ENCODE measurements at places on chromosomes 11 and 22. TPM values are rescaled to one million over a fixed set of nuclear protein-coding genes. Genes with fewer than 3 reads are reported as not detected.

TYR gene
- total RNA-seq = not detected

DNA sequence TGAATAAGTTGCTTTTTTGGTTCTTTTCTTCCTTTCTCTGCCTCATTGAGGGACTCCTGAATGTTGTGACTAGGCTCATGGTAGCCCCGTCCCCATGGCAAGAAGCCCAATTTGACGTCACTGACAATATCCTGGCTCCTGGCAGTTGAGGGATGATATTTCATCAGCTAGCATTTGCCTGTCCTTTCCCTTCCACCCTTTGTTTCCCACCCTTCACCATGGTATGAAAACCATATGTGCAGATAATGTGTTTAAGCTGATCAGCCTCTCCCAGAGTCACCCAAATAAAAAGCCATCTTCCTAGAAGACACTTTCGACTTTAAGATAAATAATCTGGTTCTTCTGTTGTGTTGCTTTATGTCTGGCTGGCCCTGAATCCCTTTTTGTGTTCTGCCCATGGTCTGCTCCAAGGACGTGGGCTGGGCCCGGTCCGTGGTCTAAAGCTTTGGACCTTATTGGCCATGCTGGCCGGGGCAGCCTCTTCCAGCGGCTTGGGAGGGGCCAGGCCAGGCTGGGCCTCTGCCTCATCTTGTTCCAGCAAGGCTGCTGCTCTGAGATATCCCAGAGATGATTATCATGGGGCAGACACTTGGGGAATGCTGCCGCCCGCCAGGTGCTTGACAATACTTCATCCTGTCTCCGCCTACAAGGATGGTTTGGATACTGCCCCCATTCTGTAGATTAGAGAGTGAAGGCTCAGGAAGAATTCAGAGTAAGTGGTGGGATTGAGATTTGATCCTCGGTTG lies 5.1 kb downstream of the TSPAN18 start:
- no peak for DNase-seq

DNA sequence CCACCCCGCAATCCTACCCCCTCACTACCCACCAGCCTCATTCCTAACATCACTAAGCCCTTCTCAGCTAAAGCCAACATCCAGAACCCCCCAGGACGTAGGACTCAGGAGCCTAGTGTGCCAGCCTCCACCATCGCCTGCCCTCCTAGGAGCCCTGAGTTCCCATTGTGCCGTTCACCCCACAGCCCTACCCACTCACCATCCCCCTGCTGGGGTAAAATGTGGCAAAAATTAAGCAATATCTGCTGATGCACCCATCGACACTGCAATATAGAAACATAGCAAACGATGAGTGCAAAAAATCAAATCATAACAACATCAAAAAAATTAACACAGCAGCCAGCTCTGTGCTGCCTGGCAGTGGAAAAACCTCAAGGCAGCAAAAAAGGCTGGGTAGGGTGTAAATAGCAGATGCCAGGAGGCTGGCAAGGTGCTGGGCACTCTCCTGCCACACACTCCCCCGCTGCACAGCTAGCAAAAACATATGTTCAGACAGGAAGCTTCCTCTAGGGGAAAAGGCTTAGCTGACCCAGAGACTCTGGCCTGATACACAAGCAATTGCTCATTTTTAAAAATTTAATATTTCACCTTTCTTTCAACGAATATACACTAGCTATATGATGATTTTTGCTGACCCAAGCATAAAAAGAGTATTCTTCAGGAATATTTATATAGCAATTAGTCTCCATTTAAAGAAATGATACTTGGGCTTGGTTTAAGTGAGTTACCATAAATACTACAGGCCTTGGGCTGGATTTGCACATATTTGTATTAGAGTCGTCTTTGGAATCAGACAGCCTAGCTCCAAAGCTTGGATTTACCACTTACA lies 33.8 kb downstream of the PRDM10 start:
- DNase-seq = no peak

FHIP1B gene
- 98.4 TPM for total RNA-seq

DNA sequence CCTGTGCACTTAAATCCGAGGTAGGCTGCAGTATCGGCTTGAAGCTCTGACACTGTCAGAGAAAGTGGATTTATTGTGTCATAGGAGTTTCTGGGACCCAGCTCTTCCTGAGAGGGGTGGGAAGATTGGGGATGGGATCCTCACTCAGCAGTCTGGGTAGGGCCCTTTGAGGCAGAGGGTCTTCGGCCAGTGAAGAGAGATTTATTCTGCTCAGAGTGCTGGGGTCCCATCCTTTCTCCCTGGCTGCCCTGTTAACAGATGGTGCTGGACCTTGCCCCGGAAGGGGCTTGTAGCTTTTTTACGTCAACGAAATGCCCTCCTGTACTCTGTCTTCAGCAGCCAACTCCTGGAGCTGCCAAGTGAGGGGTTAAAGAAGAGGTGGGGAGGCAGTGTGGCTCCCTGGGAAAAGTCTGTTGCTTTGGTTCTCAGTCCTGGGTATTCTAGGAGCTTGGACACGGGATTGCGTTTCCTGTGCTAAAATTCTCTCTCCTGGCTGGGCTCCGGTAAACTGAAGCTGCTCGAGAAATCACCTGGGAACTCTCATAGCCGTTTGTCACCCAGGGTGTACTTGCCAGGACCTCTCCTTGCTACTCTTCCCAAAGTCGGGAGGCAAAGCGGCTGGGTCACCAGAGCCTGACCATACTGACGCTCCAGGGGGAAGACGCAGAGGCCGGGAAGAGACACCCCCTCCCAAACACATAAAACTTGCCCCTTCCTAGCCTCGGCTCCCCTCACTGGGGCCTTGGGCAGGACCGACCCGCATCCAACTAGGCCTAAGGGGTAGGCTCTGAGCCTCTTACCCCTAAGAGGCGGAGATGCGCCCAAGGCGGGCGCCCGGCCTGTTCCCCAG lies 806 bp upstream of the SMDT1 start:
- DNase-seq = no peak

OR51B2 gene
- not detected for total RNA-seq

OR5P2 gene
- total RNA-seq = not detected

ETS1 gene
- total RNA-seq = 4.3 TPM

OR51E2 gene
- total RNA-seq = not detected

DNA sequence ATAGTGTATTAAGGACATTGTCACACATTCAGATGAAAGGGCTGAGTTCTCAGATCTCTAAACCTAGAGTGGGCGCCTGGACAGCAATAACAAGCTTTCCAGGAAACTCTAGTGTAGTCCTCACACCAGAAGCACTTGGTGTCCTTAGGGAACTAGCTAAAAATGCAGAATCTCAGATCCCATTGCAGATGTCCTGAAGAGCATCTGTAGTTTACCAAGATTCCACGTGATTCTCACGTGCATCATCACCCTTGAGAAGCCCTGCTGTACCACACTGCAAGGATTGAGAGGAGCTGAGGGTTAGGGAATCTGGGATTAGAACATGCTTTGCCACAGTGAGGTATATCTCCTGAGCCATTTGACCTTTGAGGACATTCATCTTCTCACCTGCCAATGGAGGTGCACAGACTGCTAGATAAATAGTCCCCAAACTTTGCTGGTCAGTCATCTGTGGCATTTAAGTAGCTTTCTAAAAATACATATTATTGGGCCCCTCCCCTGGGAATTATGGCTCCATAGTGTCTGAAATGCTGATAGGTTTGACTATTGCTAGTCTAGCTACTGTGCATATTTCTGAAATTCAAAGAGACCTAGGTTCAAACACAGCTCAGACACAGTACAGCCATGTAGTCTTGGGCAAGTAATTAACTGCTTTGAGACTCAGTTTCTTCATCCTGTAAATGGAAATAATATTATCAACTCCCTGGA lies 1068.9 kb downstream of the OPCML start:
- DNase-seq = no peak

DNA sequence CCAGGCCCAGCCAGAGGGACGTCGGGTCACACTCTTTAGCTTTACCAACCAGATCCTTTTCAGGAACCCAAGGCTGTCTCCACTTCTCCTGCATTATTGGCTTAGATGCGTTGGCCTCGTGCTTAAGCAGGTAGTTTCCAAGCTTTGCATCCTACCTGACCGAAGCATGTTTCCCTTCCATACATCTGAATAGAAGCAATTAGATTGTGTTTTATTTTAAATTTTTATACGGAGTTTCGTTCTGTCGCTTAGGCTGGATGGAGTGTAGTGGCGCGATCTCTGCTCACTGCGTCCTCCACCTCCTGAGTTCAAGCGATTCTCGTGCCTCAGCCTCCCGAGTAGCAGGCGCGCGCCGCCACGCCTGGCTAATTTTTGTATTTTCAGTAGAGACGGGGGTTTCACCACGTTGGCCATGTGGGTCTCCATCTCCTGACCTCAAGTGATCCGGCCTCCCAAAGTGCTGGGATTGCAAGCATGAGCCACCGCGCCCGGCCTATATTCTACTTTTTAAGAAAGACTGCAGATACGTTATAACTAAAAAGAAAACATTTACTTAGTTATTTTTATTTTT lies 677 bp downstream of the DYNC2H1 start:
- no peak for DNase-seq

CHRM1 gene
- not detected for total RNA-seq

GGT1 gene
- total RNA-seq = 27.1 TPM

GRCh38 chr22:29481265-29482000 lies 1.4 kb downstream of the NEFH start:
- DNase-seq = no peak

RPL3 gene
- 2,152 TPM for total RNA-seq

PVALB gene
- total RNA-seq = not detected

DNA sequence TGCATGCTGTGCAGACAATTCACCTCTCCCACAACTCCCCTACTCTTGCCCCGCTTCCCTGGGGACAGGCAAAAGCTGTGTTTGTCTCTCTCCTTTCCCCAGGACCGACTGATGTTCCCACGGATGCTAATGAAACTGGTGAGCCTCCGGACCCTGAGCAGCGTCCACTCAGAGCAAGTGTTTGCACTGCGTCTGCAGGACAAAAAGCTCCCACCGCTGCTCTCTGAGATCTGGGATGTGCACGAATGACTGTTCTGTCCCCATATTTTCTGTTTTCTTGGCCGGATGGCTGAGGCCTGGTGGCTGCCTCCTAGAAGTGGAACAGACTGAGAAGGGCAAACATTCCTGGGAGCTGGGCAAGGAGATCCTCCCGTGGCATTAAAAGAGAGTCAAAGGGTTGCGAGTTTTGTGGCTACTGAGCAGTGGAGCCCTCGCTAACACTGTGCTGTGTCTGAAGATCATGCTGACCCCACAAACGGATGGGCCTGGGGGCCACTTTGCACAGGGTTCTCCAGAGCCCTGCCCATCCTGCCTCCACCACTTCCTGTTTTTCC lies 1.4 kb upstream of the MADD start:
- DNase-seq = no peak

TALDO1 gene
- 686 TPM for total RNA-seq

MOV10L1 gene
- not detected for total RNA-seq

MPZL2 gene
- 30.4 TPM for total RNA-seq

- DNase-seq = no peak
Measured at GRCh38 chr11:56922421-56922820, 66.3 kb upstream of the OR5AK2 start.

SHANK3 gene
- total RNA-seq = not detected

- no peak for DNase-seq
Measured at GRCh38 chr11:110763249-110764011, 51.2 kb upstream of the ARHGAP20 start.

PATZ1 gene
- total RNA-seq = 44.2 TPM

TRIM51G gene
- not detected for total RNA-seq

- no peak for DNase-seq
Measured at GRCh38 chr22:45836418-45837169, 140.4 kb downstream of the WNT7B start.

TMPRSS4 gene
- total RNA-seq = 157 TPM

NAALAD2 gene
- not detected for total RNA-seq

CD3D gene
- total RNA-seq = not detected

DNA sequence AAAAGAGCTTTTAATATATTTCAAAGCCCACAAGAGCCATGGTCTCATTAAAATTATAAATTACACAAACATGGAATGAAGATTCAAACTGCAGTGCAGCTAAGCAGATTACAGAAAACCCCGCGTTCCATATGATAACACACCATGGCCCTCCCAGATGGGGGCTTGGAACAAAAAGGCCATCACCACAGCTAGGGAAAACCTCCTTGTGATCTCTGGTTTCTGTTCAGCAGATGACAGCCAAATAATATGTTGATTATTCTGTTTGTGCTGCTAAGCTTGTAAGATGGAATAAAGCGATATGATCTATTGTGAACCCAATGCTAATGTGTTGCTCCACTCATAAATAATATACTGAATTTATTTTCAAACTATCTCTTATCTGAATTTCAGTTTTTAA lies 28.5 kb downstream of the IMMP1L start:
- DNase-seq = no peak

GRCh38 chr11:6611092-6611962 lies 689 bp downstream of the TAF10 start:
- DNase-seq = peak; percentile 55

- no peak for DNase-seq
Measured at GRCh38 chr11:44282620-44283019, 27.3 kb downstream of the ALX4 start.

GGA1 gene
- 54.1 TPM for total RNA-seq

- peak; percentile 77 for DNase-seq
Measured at GRCh38 chr11:94519478-94520084, 7.3 kb downstream of the C11orf97 start.

DNA sequence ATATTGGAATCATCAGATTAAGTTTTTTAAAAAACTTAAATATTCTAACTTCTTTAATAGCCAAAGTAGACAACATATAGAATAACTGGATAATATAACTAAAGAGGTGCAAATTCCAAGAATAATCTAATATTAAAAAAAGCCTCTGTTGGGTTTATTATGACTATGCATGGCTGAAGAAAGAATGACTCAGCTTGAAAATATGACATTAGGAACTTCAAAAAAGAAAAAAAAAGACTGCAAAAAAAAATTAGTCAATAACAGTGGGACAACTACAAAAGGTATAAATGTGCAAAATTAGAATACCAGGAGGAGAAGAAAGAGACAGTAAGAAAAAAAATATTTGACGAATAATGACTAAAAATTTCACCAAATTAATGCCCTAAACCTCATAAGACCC lies 1178.0 kb downstream of the JRKL start:
- DNase-seq = no peak

GRCh38 chr22:44402196-44403111 lies 89.7 kb upstream of the SHISAL1 start:
- no peak for DNase-seq

- DNase-seq = no peak
Measured at GRCh38 chr11:71450939-71451338, 2.1 kb upstream of the NADSYN1 start.

- DNase-seq = peak; percentile 22
Measured at GRCh38 chr11:48384670-48385069, 18.4 kb upstream of the OR4C5 start.

DNA sequence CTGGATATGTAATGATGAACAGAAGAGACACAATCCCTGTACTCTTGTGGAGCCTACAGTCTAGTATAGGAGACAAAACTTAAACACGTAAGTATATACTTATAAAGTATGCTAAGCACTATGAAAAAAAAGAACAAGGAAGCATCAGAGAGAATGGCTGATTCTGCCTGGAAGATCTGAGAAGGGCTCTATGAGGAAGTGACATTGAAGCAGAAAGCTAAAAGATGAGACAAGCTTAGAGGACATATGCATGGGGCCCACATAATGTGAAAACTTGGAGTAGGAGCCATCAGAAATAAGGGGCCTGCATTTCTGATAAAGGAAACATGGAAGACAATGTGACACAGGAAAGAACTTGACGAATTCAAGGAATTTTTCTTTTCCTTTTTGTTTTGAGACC lies 16.6 kb downstream of the SAA1 start:
- DNase-seq = no peak

Data from HT-29 (cell line).